CD4-positive, alpha-beta T cell treated with Interleukin-1 beta for 1 hour (primary cell): ENCODE measurements at places on chromosomes 3 and 15.

GRCh38 chr3:102223132-102223531, 211.7 kb upstream of the ZPLD1 start:
- DNase-seq: peak; percentile 39

DNA sequence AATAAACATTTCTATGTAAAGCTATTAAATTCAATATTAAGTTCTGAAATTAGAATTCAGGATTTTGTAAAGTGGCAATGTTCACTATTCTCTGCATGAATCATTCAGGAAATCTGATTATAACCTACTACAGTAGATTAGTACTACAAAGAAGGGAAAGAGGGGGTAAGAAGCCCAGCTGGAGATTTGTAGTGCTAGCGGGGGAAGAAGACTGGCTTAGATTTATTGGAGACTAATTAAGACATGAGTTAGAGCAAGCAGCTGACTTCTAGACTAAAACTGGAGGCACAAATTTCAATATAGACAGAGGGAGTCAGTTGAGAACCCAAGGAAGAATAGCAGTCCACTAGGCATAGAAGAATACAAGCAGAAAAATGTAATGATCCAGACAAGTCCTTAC, 55.8 kb upstream of the SETMAR start:
- no peak for DNase-seq

DNA sequence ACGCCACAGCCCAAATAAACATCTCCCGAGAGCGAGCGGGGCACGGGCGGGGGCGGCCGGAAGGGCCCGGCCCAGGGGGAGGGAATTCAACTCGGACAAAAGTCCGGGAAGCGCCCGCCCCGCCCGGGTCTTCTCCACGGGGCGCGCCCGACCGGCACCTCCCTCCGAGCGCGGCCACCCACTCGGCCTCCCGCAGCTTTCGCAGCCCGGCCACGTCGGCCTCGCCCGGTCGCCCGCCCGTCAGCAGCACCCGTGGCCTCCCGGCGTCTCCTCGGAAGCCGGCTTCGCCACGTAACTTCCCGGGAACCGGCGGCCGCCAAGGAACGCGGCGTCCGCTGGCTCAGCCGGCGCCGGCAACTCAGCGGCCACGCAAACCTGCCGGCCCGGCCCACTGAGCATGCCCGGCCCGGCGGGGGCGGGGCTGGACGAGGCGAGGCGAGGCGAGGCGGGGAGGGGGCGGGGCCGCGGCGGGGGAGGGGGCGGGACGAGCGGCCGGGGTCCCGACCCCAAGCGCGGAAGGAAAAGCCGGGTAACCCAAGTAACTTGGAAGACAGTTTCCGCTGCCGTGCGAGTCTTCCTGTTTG, at the start of gene TJP1:
TJP1 (minus strand) TSS at position 369 of the 584 bp plus-strand sequence. CDS start 440 bp downstream, outside the sequence.
- DNase-seq: no peak

- DNase-seq: no peak
Measured at GRCh38 chr3:149596134-149596770, 61.6 kb downstream of the WWTR1 start.

DNA sequence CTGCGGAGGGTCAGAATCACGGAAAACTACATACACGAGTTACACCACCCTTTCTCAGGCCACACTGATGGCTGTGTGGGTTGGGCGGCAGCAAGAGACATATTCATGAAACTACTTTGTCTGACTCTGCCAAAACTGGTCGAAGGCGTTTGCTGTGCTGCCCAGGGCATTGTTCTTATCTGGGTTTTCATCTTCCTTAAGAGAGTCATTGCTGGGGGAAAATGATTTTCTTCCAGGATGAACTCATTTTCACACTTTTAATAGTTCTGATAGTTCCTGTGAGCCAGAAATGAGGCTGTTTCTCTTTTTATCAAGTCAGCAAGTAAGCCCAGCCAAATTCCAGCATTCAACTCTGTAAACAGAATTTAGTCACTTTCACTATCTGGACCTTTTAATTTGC, 47.6 kb downstream of the TRIM71 start:
- no peak for DNase-seq

GRCh38 chr15:68770216-68770615, 50.5 kb downstream of the ANP32A start:
- DNase-seq: no peak

- no peak for DNase-seq
Measured at GRCh38 chr3:197394464-197395321, 96.3 kb upstream of the DLG1 start.

DNA sequence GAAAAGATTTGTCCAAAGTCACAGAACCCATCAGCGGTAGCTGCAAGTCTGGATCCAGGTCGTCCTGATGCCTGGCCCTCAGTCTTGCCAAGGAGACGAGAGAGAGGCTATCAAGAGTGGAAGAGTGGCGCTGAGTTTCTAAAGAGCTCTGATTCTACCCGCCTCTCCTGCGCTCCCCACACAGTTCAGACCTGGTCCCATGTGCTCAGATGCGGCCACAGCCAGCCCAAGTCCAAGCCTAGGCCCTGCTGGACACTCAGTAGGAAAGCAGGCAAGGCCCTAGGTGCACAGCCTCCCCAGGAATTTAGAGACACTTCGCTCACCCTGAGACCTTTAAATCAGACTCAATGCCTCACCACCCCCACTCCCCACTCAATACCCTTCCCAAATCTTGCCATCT, 32.4 kb downstream of the CCDC12 start:
- no peak for DNase-seq
